ENCODE measurements at places on chromosomes 6 and 20. TPM values are rescaled to one million over a fixed set of nuclear protein-coding genes. Genes with fewer than 3 reads are reported as not detected.

FUT9 gene
- total RNA-seq = 107 TPM

PDE7B gene
- total RNA-seq = 2.5 TPM

POU5F1 gene
- not detected for total RNA-seq

ARMC2 gene
- total RNA-seq = 10.6 TPM

ELOVL5 gene
- 48.2 TPM for total RNA-seq

MATN4 gene
- total RNA-seq = not detected

BNIP5 gene
- total RNA-seq = 0.25 TPM

MUC22 gene
- total RNA-seq = not detected

STMND1 gene
- total RNA-seq = 0.25 TPM

Measured in temporal lobe (tissue), 4 donors.